ENCODE measurements at places on chromosomes 3 and 15.

DNA sequence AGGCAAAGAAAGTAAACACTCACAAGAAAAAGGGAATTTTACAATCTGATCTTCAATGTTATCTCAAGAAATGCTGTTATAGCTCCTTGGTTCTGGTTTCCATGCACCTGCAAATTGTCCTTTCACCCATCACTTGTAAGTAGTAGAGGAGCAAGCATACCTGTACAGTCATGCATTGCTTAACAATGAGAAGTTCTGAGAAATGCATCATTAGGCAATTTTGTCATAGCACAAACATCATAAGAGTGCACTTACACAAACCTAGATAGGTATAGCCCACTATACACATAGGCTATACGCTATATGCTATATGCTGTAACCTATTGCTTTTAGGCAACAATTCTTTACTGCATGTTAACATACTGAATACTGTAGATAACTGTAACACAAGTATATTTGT lies 672.3 kb downstream of the FHIT start:
- no peak for DNase-seq

DNA sequence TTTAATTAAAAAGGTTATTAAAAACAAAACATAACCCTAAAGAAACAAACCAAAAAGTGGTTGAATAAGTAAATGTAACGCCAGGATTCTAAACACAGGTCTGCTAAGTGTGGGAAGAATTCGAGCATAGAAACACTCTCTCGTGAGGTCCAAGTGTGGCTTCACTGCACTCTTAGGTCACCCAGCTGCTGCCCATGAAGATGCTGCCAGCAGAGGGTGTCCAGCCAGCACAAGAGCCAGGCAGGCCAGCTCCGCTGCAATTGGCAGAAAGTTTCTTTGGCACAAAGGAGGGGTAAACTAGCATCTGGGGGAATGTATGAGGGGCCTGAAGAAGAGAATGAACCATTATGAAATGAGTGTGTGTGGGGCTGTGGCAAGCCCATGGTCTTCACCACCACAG lies 215.7 kb upstream of the FEZF2 start:
- no peak for DNase-seq

GRCh38 chr3:40313975-40314860 lies 4.7 kb downstream of the EIF1B start:
- no peak for DNase-seq

DNA sequence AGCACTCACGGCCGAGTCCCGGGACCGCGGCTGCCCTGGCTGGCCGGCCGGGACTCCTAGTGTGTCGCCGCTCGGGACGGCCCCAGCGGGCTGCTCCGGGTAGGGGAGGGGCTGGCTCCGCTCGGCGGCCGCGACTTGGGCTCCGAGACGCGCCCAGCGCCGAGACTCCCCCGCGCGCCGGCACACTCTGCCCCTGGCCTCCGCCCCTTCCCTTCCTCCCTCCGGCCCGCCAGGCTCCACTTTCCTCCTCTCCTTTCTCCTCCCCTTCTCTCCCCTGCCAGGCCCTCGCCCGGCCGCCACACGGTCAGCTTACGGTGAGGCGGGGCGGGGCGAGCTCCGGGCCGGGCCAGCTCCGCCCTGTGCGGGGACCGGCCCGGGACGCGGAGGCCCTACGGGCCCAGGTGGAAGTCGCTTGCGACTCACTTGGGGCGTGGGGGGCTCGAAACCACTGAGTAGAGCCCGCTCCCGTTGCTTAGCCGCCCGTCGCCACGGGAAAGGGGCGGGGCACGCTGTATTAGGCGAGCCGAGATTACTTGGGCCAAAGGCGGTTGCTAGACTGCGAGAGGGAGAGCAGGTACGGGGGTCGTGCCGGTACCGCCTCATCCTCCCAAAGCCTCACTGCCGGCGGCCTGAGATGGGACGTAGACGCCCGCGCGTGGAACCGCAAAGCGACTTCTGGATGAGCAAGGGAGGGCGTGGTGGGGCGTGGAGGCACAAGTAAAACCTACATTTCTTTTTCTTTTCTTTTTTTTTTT lies at the start of gene ITGB5:
Gene ITGB5 (minus strand): TSS at position 189 of the 755 bp plus-strand sequence. CDS start 365 bp downstream, outside the sequence.
- no peak for DNase-seq

- DNase-seq = no peak
Observed at GRCh38 chr3:169083163-169083562, 580.3 kb downstream of the MECOM start.

DNA sequence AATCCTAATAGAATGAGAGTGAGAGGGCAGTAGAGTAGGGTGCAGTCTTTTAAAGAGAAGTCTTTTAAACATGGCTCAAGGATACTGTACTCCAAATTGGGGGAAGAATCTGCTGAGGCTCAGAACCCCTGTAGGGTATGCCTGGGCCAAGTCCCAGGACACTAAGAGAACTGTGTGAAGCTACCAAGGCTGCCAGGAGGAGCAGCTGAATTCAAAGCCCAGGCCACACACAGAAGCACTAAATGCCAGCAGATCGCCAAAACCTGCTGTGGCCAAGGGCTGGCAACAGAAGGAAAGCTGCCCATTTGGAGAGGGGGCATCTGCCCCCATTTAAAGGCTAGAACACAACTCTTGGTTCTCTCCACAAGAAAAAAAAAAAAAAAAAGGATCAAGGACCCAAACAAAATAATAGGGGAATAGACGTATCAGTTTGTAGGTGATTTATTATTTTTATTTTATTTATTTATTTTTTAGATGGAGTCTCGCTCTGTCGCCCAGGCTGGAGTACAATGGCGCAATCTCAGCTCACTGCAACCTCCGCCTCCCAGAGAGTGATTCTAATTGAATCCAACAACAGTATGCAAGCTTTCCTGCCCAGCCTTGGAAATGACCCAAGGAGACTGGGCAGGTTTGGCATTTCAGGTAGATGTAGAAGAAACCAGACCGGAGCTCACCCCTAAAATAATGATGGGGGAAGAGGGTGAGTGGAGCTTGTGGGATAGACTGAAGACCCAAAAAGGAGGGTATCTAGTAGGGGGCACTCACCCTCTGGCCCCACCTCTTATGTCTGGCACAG lies 279.0 kb upstream of the WNT5A start:
- no peak for DNase-seq

GRCh38 chr3:177855021-177855420 lies 657.7 kb upstream of the TBL1XR1 start:
- DNase-seq = no peak

DNA sequence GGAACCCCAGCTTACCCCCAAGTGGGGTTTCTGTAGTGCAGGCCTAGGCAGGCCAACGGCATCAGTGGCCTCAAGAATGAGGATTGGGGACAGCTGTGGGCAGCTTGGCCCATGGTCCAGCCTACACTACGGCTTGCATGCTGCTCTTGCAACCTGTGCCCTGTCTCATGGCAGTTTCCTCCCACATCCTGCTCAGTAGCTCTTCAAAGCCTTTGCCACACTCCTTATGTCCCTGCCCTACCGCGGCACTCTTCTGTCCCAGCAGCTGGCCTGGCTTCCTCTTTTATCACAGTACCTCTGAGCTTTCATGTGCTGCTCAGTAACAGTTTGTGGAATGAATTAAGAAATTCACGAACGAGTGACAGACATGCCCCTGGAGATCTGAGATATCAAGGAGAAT lies 431.0 kb downstream of the EPHB1 start:
- no peak for DNase-seq

DNA sequence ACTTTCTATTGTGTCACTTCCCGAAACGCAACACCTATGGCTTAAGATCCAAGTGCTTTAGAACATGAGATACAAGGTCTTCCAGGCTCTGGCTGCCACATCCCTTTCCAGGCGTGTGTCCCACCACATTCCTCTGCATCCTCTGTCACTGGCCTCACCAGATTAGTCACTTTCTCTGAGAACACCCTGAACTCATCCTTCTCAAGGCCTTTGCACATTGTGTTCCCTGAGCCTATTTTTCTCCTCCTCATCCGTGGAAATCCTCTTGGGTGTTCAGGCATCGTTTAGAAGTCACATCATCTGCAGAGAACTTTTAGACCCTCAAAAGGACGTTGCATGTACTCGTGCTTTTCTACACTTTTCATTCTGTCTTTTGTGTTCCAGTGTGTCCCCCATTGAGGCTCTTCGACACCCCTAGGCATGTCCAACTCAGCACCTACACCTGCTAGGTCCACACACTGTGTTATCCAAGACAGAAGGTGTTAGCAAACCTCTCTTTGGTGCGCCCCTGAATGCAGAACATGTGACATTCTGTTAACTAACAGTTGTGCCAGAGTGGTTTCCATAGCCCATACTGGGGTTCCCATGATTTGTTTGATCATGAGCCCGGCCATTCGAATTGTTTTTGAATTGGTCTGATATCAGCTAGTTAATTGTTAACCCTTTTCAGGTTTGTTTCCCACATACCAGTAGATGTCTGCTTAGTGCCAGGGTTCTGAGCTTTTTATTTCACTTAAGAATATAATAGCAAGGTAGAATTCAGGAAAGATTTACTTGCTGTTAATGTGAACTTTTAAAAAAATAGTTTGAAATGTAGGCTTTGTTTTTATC lies 67.2 kb downstream of the LPP start:
- no peak for DNase-seq

DNA sequence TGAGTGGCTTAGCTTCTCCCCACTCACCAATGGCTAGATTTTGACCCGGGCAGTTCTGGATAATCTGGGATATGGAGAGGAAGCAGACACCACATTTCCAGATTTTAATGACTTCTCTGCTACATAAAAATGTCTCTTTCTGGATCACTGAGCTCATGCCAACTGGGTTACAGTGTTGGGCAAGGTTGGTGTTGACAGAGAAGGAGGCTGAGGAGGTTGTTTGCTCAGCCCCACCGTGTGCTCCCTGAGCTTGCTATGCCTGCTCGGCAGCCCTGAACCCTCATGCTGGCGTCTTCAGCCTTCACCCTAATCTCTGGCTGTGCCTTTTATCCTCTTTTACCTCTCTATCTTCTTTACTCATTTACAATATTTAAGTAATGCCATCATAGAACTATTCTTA lies 53.0 kb upstream of the KPNA4 start:
- DNase-seq = no peak

DNA sequence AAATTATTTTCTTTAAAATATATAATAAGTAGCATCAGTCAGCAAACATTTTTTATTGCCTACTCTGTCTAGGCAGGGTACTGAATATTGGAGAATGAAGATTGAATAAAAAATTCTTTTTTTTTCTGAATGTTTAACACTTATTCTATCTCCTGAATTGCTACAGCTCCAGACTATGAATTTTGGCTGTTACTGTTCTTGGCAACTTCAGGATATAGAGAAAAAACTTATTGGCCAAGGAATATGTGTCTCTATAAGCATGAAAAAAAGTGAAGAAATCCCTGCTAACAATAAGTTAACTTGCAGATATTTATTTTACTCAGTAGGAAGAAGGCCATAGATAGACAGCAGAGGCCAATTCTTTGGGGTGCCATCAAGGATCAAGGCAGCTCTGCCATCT lies 309.6 kb downstream of the RBMS3 start:
- DNase-seq = no peak

GRCh38 chr15:63476229-63476632 lies 28.2 kb upstream of the USP3 start:
- no peak for DNase-seq

DNA sequence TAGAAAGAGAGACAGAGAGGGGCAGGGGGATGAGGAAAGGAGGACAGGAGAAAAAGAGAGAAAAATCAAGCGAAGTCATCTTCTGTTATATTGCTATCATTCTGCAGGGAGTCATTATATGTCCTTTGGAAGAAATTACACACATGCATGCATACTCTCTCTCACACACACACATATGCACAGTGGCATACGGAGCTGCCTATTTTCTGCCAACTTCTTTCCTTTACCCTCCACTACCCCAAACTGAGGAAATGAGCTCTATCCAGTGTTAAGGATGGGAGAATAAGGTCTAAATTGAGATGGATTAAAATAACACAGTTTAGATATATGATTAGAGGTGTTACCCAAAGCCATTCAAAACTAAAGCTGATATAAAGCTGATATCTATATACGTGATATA lies 48.8 kb downstream of the PDZRN3 start:
- DNase-seq = no peak

GRCh38 chr3:42182555-42182954 lies 83.4 kb downstream of the CCK start:
- DNase-seq = no peak

- no peak for DNase-seq
Observed at GRCh38 chr15:40511472-40512133, 40.8 kb downstream of the CHST14 start.

DNA sequence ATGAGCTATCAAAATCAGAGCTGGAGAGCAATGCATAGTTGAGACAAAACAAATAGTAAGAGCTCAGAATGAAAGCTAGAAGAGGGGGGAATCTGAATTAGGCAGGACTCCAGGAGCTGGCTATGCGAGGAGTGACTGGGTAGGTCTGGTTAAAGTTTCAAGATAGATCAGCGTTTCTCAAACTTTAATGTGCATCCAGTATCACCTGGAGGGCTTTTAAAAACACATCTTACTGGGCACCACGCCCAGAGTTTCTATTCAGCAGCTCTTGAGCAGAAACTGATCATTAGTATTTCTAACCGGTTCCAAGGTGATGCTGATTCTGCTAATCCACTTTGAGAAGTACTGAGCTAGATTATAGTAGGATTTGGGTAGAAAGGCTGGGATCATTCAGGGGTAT lies 96.2 kb upstream of the ACP3 start:
- no peak for DNase-seq

DNA sequence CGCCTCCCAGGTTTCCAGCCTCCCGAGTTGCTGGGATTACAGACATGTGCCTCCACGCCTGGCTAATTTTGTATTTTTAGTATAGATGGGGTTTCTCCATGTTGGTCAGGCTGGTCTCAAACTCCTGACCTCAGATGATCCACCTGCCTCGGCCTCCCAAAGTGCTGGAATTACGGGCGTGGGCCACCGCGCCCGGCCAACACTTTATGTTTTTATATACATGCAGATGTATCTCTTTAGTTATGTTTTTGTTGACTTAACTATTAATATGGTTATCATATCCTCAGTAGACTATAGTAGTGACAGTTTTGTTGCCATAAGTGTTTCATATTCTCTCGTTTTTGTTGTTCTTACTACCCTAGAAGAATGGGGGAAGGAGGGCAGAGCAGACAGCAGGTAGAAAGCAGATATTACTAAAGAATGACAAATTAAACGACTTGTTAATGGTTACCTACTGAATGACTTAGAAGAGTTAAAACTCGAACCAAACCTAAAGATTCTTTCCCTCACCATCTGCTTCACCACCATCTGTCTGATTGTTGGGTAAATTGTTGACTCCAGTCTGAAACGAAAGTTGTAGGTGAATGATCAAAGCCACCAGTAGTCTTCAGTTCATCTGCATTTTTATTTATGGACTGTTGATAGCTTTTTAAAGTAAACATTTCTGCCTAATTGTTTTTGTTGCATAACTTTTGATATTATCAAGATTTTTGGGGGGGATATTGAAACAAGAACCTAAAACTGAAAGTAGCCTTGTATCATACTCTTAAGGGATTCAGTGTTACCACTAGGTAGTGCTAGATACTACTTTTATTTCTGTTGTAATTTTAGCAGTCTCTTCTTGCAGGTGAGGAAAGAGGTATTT lies 89.3 kb downstream of the RASA2 start:
- DNase-seq = peak; percentile 12
